ENCODE measurements at places on chromosomes 5 and 9. TPM values are rescaled to one million over a fixed set of nuclear protein-coding genes. Genes with fewer than 3 reads are reported as not detected.

DNA sequence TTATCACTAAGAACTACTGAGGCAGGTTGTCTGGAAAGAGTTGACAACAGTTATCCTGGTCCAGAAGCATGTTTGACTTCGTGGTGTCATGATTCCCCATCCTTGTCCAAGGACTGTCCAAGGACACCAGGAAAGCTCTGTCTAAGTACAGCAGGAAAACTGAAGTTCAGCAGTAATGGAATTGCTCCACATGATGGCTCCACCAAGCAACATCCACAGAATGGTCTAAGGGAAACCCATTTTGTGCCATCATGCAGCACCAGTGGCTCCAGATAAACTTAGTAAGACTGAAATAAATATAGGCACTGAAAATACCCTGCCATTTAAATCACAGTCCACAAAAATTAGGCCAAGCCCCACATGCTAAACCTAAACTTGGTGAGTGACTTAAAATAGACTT is 192.8 kb downstream of the CDH18 start:
- no peak for DNase-seq

The TAF11L10 gene
- total RNA-seq = not detected

DNA sequence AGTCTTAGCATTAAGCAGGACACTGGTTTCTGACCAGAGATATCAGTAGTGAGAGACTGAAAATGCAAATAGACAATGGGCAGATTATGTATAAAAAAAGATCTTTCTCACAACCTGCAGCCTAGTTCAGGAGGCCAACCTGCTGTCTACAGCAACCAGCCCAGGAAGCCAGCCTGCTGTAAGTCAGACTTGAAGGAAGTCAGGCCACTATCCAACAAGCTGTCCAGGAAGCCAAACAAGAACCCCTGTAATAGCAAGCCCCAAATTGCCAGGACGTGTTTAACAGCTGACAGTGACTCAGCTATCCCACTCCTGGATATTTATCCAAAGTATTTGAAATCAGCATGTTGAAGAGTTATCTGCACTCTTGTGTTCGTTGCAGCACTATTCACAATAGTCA is 121.8 kb upstream of the SPIN1 start:
- DNase-seq = no peak

The CA9 gene
- 8.5 TPM for total RNA-seq
